NCI-H1417 treated with DMSO at 0.1 percent for 48 hours (cell line): ENCODE measurements at places on chromosomes 1 and 21.
A peak's percentile ranks its signal among the peaks of the same experiment; 100 is the strongest.

GRCh38 chr1:99691175-99691574, 45.3 kb downstream of the PALMD start:
- no peak for DNase-seq

- DNase-seq = no peak
Observed at GRCh38 chr1:115112496-115113375, 23.4 kb upstream of the TSPAN2 start.

DNA sequence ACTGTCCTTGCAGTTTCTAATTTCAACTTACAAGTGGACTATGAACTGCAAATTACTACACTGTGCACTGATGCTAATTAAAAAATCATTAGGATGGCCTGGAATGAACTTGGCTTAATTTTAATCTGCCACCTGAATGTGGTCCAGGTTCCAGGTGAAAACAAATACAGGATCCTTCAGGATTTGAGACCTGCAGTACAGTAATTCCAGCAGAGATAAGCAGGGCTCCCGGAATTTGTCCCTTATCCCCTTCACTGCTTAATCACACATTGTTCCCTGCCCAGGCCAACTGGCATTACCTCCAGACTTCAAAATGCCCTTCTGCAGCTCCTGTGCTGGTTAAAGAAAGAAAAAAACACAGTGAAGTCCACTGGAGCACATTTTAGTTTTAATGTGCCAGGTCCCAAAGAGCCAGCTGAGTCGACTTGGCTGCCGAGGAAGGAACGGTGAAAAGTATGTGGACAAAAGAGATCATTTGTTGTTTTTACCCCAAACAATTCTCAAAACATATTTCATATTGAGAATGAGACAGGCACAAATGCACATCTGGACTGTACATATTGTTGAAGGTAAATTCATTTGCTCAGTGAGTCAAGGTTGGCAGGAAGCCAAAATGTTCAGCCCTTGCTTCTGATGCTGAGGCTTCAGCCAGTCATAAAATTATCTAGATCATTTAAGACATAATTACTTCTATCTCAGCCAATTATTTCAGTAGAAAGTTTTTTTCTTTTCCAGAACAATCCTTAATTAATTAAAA, 28.3 kb downstream of the DEGS1 start:
- peak; percentile 6 for DNase-seq

DNA sequence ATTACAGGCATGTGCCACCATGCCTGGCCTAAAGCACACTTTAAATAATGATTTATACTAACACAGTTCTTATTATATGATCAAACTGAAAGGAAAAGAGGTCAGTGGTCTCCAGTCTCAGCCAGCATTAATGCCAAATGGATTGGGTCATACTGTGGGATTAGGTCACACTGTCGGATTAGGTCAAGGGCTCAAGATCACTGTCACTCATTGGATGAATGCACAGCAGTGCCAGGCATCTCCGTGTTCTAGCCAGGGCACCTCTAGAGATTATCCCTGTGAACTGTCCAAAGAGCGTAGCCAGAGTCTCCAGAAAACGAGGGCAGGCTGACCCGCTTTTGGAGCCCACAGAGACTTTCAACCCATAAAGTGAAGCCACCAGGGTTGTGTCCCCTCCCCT, 70.9 kb downstream of the KCNN3 start:
- DNase-seq = no peak

- DNase-seq = no peak
Observed at GRCh38 chr21:45335151-45335760, 47.6 kb upstream of the POFUT2 start.

- no peak for DNase-seq
Observed at GRCh38 chr1:109438798-109439297, 12.6 kb upstream of the PSMA5 start.

DNA sequence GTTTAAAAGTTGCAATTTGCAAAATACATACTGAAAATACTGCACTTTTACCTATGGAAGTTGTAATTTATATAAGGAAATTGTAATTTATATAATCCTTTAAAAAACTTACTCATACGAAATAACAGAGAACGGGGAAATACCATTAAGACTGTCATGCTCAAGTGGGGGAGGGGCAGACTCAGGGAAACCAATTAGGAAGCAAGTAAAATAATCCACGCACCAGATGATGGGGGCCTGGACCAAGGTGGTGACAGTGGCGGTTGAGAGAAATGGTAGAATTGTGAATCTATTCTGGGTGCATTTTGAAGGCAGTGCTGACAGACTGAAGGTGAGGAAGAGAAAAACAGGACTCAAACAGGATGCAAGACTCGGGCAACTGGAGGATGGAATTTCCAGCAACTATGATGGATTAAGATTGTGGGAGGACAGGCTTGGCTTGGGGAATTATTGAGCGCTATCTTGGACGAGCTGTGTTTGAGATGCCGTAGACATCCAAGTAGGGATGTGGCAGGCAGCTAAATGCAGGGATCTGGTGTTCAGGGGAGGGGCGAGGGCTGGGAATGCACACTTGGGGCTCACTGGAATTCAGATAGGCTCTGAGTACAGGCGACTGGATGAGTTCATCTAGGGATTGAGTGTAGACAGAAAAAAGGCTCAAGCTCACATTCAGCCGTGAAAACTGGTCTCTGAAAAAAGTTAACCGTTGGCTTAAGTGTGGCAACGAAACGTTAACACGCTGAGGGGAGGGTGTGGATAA, 977 bp downstream of the LCA5L start:
- DNase-seq = no peak

GRCh38 chr1:184935920-184936798, 38.1 kb downstream of the NIBAN1 start:
- DNase-seq = no peak

- DNase-seq = no peak
Observed at GRCh38 chr1:98797506-98797905, 136.0 kb downstream of the SNX7 start.

DNA sequence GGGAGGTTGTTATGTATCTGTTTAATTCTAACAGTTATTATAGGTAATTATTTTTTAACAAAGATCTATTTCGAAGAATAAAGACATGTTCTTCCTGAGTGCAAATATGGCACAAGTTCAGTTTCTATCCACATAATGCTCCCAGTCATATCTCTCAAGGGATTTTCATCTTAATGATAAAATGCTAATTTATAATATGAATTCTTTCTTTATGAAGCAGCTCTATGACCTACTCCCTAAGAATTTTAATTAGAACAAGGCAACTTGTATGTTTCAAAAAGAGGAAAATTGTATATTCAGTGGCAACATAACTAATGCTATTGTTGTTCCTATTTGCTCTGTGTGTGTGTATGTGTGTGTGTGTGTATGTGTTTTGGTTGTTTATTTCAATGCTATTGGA, 1222.1 kb upstream of the NCAM2 start:
- DNase-seq = no peak

- no peak for DNase-seq
Observed at GRCh38 chr1:226402739-226403165, 5.1 kb downstream of the PARP1 start.

- no peak for DNase-seq
Observed at GRCh38 chr1:109265741-109266330, 16.5 kb downstream of the CELSR2 start.

- DNase-seq = no peak
Observed at GRCh38 chr1:77534456-77534855, 148.0 kb downstream of the ZZZ3 start.

GRCh38 chr1:164858096-164858632, 299.2 kb downstream of the PBX1 start:
- DNase-seq = no peak

- no peak for DNase-seq
Observed at GRCh38 chr1:24874611-24875234, 55.4 kb downstream of the RUNX3 start.

DNA sequence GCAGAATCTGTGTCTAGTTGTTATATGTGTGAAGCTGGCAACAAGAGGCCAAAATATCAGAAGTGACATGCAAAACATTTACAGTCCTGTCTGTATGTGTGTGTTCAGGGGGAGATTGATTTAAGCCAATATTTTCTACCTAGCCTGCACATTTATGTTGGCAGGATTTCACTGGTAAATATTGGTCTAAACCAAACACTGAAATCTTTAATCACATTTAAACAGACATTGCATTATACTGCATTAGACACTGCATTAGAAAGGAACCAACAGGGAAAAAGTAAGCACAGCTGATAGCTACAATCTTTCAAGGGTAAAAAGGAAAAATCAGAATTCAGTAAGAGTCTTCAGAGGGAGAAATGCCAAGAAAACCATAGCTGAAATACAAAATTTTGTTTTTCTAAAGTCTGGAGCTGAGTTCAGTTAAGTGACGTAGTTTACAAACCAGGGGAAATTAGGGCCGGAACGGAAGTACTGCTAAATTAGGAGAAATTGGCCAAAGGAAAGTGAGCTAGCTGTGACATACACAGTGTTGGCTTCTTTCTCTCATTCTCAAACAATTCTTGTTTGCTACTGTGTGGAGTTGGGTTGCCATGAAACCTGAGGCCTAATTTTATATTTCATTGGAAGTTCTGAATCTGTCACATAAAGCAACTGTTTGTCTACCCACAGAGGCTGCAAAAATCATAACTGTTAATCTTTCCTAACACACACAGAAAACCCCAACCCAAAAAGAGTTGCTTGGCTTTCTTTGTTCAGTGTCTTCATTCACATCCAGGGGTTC, 217.3 kb upstream of the SGIP1 start:
- DNase-seq = no peak

DNA sequence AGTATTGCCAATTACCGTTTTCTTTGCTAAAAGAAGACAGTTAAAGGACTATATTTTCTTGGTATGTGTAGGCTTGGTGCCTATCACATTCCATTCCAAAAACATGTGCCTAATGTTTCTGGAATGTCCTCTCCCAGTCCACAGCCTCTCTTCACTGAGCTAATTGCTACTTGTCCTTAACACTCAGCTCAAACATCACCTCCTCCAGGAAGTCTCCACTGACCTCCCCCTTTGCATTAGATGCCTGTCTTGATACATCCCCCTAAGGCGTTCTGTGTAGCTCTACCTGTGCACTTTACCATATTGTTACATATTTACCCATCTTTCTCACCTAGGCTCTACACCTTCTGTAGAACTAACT, 195.6 kb upstream of the CAMK1G start:
- DNase-seq = no peak

DNA sequence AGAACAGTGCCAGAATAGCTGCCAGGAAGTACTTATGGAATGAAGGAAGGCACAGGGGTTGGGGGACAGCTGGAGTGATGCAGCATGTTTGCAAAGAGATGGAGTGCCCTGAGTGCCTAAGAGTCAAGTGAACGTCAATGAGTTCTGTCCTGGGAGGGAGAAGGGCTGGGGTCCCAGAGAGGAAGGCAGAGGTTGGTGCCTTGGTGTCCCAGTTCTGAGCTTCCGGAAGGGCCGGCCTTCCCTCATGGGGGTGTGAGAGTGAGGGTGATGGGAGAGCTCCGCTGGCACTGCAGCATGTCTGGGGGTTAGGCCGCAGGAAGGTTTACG, 17.6 kb downstream of the NES start:
- DNase-seq = no peak

GRCh38 chr1:112509005-112509659, 367 bp downstream of the WNT2B start:
- DNase-seq = no peak

DNA sequence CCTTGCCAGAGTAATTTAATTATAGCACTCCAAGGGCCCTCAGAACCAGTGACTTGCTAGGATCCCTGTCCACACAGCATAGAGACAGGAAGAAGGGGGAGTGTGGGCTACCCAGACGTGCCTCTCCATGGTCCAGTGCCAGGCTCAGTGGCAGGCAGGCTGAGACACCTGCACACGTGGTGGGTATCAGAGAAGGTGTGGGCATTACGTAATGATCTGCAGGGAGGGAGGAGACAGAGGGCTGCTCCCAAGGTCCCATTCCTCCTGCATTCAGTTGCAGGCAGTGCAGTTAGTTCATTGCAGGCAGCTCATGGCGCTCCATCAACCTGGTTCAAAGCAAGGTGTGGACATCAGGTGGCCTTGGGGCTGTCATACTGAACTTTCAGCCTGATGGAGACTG, 49.9 kb downstream of the C8B start:
- no peak for DNase-seq

DNA sequence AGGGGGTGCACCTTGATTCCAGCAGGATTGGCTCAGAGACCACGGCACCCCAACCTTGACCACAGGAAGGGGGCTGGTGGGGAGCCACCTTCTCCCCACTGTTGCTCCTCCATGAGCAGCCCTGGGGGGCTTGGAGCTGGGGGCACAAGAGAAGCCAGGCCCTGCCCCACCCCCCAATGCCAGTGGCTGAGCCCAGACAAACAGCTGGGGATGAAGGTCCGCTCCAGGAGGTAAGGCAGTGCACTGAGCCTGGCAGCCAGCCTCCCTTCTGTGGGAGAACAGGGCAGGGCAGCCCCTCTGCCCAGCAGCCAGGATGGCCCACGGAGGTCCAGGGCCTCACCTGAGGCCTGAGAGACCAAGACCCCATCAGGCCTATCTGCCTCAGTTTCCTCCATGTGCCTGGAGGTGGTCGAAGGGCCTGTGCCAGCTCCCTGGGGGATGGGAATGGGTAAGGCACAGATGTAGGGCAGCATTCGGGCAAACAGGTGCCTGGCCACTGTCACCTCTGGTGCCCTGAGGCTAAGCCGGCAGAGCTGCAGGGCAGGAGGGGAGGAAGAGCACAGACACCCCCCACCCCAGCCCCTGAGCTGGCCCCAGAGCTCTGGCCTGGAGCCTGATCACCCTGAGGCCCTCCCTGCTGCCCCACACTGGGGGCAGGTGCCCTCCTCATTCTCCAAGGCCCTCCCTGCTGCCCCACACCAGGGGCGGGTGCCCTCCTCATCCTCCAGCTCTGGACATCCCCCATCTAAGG, 7.1 kb downstream of the ITGB2 start:
- DNase-seq = no peak

GRCh38 chr1:109379422-109379821, 18.3 kb downstream of the SORT1 start:
- no peak for DNase-seq

DNA sequence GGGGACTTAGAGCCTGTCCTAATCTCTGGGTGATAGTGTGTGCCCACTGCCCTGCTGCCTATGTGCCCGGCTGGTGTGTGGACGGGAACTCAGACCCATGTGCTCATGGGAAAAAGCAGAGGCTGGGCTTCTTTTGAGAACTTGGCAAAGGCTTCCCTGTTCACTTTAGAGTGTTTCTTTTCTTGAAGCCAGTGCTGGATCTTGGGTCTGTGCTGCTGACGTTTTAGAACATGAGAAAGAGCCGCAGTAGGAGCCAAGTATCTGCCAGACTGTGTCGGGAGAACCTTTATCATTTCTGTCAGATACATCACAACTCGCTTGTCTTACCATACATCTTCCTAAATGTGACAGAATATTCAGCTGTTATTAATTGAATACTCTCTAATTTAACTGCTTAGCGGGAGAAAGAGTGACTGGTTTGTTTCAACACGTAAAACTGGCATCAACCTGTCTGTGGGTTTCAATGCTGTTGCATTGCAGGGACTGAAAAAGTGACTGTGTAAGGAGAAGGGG, 195.2 kb downstream of the PBX1 start:
- DNase-seq = no peak

DNA sequence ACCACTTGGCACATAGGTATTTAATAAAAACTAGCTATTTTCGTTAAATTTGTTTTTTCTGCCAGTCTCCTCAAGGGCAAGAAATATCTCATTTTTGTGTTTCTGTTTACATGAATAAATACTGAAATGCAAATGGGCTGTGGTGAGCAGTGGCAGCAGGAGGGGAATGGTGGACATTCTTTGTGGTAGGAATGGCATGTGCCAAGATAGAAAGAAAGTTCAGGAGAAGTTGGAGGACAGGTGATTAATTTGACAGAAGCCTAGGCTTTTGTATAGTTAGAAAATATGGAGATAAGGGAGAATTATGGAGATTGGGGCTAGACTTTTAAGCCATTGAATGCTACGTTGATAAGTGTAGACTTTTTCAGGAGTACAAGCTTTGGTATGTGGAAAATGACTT, 8.6 kb downstream of the RAP1A start:
- no peak for DNase-seq

- no peak for DNase-seq
Observed at GRCh38 chr1:212959266-212960220, 9.2 kb downstream of the VASH2 start.
